ENCODE measurements at places on chromosomes 5 and 9.

DNA sequence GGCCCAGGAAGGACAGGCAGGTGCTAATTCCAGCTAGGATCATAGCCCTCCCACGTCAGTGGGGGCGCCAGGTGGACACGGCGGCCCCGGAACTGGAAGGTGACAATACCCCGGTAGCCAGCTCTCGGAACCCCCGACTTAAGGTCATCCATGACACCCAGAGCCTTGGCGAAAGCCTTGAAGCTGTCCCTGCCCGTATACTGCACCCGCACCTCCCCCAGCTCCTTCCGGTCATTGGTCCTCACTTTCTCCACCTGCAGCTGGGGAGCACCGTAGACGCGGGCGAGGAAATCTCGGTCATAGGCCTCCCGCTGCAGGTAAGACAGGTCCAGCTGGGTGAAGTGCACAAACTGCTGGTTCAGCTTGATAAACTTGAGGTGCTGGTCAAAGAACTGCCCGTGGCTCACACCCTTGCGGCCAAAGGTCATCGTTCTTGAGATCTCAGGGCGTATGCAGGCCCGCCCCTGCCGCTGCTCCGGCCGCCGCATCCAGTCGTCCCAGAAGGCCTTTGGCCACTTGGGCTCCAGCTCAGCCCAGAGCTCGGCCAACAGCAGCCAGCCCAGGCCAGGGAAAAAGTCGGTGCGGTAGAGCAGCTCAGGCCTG, 10.9 kb downstream of the MGAT1 start:
- no peak for DNase-seq

DNA sequence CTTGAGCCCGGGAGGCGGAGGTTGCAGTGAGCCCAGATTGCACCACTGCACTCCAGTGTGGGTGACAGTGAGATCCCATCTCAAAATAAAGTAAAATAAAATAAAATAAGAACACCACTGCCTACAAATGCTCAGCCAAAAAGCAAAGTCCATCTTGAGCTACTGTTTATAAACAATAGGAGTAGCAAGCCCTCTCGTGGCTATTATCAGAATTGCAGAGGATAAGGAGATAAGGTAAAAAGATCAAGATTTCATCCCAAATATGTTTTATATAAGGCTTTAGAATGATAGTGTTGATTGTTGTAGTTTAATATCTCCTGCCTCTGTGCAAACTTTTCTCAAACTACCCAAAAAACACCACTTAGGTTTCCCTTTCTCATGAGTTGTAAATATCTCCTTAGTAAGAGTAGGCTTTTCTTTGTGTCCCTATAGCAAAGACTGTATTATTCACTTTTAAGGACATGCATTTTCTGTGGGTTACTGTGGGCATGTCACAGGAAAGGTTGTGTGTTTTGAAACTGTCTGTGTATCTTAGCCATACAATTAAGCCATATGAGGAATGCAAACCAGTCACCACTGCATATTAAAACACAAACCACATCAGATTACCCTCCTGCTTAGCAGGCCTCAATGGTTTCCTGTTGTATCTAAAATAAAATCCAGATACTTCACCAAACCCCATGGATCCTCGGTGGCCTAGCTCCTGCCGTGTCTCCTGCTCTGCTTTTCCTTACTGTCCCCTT, 31.8 kb upstream of the CKS2 start:
- DNase-seq, result peak; percentile 22

- no peak for DNase-seq
These were observed 7.0 kb upstream of the DCAF12 start for GRCh38 chr9:34133436-34133949.

- DNase-seq, result no peak
These were observed 181.2 kb upstream of the DMAC1 start for GRCh38 chr9:7980691-7981289.

DNA sequence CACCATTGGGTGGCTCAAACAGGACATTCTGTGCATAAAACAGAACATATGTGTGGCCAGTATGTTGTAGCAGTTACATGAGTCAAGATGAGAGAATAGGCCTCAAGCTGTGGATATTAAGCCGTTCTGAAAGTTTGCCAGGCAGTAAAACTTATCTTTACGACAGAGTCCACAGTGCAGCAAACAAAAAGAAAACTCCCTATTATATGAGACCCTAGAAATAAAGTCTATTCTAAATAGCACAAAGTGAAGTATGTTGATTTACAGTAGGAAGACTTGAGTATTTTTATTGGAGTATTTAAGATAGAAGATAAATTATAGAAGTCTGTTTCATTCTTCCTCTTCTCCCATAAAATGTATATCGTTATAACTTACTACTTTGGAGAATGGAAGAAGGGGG, 271.5 kb downstream of the ADGRV1 start:
- DNase-seq, result no peak

DNA sequence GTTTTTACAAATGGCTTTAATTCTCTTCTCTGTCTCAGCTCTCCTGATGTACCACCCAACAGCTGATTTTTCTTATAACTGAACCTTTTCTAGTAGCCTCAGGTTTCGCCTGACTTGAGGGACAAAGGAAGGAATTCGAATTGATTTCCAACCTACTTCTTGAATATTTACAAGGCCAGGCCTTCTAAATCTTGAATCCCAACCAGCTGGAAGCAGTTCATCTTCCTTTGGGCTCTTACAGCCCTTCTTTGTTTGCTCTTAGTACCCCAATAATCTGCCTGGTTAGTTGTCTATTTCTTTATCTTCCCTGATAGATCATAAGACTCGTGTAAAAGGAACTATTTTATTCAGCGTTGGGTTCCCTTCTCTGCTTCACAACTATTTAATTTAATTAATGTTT, 95.9 kb downstream of the NLN start:
- no peak for DNase-seq

- DNase-seq, result peak; percentile 12
These were observed 14.1 kb downstream of the FBXL17 start for GRCh38 chr5:108367679-108368334.

GRCh38 chr9:124258607-124259157, 933 bp downstream of the NEK6 start:
- no peak for DNase-seq

- DNase-seq, result peak; percentile 12
These were observed 30.4 kb downstream of the CAMK4 start for GRCh38 chr5:111254613-111255012.

- DNase-seq, result no peak
These were observed 141.3 kb upstream of the ZNF618 start for GRCh38 chr9:113734826-113735225.

GRCh38 chr5:174555726-174556125, 168.7 kb upstream of the MSX2 start:
- DNase-seq, result no peak

GRCh38 chr5:168778536-168778935, 199.4 kb upstream of the PANK3 start:
- no peak for DNase-seq

DNA sequence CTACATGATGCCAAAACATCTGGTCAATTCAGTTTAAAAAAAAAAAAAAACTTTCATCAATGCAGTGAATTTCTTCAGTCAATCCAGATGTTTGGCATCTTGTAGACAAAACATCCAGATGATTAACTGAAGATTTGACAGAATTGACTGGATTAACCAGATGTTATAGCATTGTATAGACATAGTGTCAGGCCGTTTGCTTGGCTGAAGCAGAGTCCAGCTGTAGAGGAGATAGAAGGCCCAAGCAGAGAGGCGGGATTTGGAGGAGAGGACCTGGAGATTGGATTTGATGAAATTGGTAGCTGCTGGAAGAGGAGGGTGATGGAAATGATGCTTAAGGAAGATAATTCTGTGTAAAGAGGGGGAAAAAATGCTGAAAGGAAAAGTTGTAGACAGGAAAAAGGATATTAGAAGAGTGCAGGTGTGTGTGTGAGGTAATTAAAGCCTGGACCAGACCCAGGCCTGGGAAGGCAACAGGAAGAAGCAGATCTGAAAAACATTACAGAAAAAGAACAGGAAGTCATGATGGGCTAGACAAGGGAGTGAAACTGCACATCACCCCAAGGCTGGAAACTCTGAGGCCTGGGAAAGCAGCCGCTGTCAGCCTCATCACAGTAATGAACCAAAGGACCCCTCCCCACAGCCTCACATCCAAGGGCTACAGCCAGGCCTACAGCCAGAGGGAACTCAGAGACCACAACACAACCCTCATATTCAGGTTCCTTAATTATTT, 258.3 kb downstream of the CWC27 start:
- no peak for DNase-seq

DNA sequence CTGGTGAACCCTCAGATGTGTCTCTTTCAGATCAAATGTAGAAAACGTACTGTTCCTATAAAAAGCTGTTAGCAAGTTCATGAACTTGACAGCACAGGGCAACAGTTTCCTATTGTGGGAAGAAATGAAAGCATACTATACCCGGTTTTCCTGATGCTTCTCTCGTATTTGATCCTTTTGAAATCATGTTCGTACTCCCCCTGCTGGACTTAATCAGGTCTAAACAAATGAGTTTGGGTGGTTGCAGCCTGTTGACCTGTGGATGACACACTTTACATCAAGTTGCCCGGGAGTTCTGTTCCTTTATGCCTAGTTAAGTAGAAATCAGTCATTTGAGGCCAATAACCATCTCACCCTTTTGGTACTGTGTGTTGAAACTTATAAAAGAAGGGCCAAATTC, 1992.3 kb downstream of the MAT2B start:
- no peak for DNase-seq

DNA sequence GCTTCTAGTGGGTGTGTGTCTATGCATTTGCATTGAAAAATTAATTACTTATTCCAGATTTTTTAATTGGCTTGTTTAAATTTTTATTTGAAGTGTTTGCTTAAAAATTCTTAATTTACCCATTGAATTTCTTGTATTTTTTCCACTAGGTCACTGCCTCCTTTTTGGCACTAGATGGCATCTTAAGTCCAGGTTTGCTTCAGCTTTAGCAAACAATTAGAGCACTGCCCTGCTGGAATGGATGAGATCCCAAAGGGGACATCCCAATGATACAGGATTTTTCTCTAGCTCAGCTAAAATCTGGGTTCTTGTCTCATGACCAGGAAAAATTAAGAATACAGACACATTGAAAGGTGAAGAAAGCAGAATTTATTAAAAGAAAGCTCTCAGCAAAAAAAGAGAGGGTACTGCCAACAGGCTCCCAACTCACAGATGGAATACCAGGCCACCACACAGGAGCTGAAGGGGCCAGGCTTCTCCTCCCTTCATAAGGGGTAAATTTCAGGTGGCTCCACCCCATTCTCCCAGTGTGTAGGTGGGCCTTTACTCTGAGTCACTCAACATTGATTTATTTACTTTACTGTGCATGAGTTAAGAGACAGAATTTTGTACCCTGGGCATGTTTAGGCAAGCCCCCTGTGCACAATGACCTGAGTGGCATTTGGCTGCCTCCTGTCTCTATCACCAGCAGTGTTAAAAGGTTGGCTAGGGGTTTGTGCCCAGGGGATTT, 532.4 kb downstream of the ANXA1 start:
- DNase-seq, result no peak

DNA sequence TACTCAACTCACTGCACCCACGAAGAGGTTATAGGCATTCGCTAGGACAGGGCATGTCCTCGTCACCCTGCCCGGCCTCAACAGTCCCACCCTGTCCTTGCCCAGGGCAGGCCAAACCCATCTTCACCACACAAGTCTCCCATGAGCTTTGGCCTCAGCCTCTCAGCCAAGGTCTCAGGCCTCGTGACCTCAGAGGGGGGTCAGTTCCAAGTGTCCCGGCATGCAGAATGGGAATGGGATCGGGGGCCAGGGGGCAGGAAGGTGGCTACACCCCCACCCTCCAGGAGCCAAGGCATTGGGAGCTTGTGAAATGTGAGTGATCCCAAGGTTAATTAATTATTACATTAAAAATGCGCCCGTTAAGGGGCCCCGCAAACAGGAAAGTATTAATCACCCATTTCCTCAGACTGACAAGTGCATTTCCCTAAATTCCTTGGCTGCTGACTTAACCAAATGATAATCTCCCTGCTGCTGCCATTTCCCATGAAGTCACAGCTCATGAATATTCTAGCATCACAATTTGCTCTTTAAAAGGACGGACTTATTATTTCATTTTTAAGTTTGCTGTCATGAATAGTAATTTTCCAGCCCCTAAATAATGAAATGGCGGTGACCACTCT, 8.0 kb upstream of the UBAC1 start:
- no peak for DNase-seq

- DNase-seq, result no peak
These were observed 916.6 kb downstream of the DNAH5 start for GRCh38 chr5:13027874-13028273.

GRCh38 chr5:151093476-151093889, 12.6 kb upstream of the TNIP1 start:
- DNase-seq, result no peak

DNA sequence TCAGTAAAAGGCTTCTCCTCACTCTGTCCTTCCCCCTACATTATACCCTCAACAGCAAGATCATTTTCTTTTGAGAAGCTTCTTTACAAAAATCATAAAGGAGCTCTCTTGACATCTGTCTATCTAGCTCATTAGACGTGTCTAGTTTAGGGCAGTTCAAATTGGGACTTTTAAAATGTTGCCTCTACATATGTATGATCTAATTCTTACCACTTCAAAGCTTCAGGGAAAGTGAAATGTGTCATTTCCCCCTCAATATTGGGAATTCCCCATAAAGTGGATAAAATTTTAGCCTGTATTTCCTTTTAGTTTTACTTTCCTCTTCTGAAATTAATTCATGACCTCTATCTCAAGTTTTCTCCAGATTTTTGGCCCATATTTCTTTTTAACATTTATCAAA, 323.7 kb downstream of the ARRDC3 start:
- no peak for DNase-seq

DNA sequence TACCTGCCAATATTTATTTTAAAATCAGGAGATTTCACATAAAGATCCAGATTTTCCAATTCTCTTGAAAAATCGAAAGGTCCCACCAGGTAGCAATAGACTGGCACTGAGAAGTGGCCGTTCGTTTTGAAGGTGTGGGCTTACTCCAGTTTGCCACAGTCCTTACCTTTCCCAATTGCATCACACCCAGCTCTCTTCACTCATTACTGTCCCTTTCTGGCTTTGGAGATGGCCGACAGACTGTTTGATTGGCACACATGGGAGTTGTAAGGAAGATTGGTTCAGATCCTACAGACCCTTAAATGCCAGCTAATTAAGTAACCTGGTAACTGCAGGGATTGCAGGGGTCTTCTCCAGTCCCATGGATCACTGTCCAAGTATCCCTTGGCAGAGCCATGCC, 68.7 kb upstream of the LARP1 start:
- DNase-seq, result no peak

- no peak for DNase-seq
These were observed 31.7 kb upstream of the IRX2 start for GRCh38 chr5:2783223-2783622.

Measured in DMS79 treated with DMSO at 0.1 percent for 48 hours (cell line).